ENCODE measurements at places on chromosomes 1 and 21.

DNA sequence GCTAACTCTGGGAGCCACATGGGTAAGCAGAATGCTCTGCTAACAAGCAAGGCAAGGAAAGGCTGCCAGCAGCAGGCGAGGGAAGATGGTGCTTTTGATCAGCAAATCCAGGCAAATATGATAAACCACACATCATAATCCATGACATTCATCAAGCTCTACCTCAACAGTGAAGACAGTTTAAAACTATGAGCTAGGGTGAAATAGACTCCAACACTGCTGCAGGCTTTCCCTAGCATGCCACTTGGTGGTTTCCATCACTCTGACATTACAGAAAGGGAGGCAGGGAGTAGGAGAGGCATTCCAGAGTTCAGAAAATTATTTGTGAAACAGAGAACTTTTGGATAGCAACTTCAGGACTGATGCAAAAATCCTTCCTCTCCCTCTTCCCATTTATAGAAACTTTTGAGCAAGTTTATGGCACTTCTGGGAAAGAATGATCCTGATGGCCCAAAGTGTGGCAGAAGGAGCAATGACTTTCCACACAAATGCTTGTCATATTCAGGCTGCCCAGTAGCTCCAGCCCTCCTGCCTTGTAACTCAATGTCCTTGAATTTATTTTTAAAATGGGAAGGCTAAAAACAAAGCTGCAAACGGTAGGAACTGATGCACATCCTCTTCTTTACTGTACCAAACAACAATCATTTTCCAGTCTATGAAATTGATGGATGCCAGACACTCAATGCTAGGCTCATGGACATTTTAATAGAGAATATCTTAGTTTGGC lies 70.8 kb downstream of the SMYD2 start:
- DNase-seq: no peak

DNA sequence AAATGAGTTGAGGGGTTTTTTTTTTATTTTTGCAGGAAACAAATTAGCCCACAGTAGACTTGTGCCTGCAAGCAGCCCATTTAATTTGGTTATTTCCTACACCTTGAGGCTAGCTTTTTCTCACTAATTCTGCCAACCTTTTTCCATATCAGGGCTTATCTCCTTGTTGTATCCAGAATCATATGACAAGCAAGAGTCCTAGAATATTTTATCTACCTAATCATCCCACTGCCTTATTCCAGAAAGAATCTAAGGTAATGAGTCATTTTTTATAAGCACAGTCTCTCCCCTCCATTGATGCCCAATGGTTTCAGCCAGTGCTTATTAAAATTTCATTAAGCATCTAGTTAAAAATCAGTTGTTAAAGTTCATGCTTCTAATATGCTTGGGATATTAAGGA lies 324.1 kb downstream of the BARHL2 start:
- no peak for DNase-seq

- DNase-seq: no peak
Measured at GRCh38 chr1:67393737-67394136, 36.5 kb downstream of the SERBP1 start.

GRCh38 chr1:115060501-115060900 lies 28.8 kb downstream of the TSPAN2 start:
- DNase-seq: no peak

GRCh38 chr1:42971841-42972291 lies 13.2 kb upstream of the SLC2A1 start:
- no peak for DNase-seq

DNA sequence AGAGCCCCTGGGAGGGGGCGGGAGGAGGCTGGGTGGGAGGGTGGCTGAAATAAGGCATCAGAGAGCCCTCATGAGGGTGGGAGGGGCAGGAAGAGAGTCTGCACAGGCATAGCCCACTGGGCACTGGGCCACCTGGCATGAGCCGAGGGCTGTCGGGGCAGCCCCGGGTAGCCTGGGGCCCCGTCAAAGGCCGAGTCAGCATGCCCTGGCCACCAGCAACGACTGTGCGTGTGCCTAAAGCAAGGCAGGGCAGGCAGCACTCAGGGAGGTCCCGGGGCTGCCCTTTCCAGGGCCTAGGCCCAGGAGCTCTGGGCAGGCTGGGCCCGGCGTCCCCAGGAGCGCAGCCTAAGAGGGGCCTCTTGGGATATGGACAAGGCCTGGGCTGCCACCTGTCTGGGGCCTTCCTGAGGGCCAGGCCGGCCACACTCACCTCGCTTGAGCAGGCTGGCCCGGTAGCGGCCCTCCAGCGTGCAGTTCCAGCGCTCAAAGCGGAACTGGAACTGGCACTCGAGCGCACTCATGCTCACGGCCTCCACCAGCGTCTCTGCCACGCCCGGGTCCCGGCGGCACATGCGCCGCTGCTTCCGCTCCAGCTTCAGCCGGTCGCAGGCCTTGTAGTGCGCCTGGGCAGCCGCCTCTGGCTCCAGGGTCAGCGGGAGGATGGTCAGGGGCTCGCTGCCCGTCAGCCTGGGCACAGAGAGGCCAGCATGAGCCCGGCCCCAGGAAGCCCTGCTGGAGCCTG lies 22.7 kb downstream of the WNT9A start:
- DNase-seq: no peak

DNA sequence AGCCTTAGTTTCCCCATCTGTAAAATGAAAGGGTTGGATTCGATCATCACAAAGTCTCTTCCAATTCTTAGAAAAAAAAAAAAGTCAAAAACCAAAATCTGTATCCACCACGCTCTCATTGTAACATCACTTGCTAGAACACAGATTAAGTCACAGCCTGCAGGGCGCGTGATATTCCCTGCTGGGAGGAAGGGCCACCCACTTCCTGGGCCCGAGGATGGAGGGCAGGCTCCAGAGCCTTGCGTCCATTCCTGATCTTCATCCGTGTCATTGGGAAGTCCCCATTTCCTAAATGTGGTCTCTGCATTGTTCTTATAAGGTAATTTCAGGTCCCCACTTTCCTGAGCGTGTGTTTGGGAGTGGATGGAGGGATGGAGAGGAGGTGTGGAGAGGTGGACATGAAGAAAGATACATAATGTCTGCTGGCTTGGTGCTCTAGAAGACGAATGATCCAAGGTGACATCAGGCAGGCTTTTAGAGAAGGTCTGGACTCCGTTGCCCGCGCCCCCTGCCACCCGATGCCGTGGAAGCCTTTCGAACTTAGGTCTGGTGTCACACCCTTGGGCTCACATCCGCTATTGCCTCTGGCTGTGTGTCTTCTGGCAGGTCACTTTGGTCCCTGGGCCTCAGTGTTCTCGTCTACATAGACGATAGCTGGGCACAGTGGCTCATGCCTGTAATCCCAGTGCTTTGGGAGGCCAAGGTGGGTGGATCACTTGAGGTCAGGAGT lies 56.1 kb downstream of the ATP5PO start:
- DNase-seq: no peak

DNA sequence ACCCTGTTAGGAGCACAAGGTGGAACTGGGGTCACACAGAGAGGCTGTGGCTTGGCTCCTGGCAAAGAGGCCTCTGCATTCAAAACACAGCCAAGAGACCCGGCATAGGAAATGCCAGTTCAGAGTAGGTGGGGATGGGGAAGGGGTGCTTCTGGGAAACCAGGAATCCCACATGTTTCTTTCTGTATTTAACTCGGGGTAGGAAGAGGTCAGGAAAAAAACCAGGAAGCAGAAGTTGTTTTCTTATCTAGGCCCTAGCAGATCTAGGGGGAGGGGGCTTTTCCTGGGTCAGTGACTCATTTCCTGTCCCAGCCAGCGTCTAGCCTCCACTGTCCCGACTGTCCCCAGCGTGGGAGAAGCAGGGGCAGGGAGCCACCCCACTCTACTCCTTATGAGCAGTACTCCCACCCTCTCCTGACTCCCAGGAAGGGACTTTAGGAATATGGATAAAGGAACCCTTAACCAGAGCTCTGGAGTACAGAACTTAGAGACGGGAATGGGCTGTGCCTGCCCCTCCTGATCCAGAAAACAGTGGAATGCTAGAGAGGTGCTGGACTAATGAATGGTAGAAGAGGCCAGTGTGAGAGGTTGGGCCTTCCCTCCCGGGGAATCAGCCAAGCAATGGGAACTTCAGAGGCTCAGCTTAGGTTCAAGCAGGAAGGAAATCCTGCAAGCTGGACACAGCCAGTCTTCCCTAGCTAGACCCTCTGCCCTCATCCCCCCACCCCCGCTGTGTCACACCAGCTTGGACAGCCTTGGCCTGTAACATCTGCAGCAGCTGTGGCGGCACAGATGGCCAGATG lies 5.7 kb downstream of the FHL3 start:
- no peak for DNase-seq

- no peak for DNase-seq
Measured at GRCh38 chr1:111891566-111891965, 97.9 kb downstream of the KCND3 start.

DNA sequence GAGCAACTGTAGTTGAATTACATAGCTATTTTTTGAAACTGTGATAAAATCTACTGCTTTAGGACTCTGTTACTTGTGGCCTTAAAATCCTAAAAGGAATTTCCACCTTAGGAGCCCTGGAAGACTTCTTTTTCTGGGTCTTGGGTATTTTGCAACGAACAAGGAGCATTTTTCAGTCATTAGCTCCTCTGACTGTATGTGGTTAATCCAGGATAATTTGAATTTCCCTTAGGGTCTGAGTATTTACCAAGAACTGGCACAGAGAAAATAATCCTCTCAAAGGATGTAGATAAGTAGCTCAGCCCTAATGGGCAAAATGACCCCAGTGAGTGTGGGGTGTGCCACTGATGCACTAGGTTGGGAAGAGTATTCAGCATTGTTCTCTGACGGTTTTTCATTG lies 170.4 kb downstream of the VAV3 start:
- no peak for DNase-seq

DNA sequence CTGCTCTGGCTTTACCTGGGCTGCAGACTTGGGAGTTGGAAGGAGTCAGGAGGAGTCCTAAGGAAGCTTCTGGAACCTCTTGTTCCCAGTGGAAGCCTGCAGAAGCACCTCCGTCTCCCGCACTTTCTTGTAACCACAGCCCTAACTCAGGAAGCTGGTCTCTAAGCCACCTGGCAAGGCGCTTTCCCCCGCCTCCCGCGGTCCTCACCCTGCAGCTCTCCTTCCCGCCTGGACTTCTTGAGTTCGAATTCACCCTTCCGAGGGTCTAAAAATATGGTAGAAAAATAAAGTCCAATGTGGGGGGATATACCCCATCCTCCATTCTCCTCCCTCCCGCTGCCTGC lies 15.1 kb downstream of the PAX7 start:
- no peak for DNase-seq

DNA sequence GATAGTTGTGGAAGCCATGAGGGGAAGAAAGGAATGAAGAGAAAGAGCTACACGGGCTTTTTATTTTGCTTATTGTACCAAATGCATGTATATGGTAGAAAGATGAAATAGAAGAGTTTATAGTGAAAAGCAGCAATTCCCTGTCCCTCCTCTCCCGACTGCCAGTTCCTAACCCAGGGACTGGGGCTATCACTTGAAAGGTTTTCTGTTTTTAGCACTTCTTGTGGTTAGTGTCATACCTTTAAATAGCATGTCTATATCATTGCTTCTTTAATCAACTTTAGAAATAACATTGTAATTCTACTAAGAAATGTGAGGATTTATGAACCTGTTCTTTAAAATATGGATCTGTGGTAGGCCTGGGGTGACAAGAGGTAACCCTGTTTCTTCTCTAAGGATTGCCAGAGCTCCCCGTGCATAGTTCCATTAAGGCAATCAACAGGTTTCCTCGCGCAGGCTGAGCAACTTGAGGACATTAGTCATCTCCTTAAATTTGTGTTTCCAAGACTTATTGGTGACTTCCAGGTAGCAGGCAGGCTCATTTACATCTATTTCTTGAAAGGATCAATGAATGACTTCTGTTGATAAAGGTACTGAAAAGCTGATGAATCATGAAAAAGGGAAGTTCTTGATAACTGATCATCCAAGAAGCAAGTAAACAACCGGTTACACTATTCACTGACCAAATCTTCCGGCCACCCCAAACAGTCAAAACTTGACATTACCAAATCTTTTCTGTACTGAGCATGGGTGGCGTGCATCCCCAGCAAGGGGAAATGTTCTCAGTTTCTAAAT lies 37.8 kb upstream of the S1PR1 start:
- no peak for DNase-seq

DNA sequence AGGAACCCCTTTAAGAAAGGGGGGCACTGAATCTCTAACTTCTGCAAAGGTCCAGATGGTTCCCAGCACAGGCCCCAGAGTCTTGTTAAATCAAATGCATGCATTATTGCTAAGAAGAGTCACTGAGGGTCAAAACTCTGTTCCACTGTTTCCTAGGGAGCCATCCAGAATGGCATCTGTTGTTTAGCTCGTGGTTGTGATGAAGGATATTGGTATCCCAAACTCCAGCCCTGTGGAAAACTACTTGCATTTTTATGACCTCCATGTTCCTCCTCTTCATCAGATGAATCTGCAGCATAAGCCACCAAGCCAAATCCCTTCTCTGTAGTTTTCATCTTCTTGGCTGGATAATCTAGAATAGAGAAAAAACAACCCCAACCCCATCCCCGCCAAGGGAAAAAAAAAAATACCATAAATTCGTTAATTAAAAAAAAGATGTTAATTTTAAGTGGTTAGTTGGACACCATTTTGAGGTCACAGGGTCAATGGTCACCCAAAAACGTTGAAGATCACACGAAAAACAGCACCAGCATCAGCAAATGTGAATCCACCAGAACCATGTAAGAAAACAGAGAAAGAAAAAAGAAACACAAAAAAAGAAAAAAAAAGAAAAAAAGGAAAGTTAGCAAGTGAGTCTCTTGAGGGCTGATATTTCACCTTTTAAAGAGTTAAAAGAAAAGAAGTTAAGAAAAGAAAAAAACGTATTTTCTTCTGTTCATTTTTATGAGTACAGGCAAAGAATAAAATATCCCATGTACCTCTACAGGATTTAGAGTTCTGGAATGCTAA lies 3.0 kb upstream of the RIT1 start:
- no peak for DNase-seq

DNA sequence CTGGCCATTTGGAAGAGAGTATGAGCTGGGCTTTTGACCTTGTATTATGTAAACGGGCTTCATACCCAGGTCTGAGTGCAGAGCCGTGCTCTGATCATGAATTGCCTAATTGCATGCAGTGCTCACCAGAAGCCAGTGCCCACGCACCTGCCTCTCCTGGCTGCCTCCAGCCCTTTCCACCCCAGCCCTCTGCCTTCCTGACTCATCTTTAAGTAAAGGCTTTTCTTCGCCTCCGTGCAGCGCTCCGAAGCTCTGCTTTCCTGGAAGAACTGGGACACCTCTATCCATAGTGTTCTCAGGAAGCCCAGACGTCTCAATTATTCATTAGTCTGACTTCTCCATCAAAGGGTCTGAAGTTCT lies 413.7 kb downstream of the PTPRU start:
- DNase-seq: no peak

GRCh38 chr1:150760013-150760412 lies 5.6 kb downstream of the CTSS start:
- DNase-seq: no peak

GRCh38 chr1:206032380-206033140 lies 8.9 kb upstream of the CTSE start:
- DNase-seq: no peak

- no peak for DNase-seq
Measured at GRCh38 chr1:1433804-1434130, 1.7 kb upstream of the VWA1 start.

DNA sequence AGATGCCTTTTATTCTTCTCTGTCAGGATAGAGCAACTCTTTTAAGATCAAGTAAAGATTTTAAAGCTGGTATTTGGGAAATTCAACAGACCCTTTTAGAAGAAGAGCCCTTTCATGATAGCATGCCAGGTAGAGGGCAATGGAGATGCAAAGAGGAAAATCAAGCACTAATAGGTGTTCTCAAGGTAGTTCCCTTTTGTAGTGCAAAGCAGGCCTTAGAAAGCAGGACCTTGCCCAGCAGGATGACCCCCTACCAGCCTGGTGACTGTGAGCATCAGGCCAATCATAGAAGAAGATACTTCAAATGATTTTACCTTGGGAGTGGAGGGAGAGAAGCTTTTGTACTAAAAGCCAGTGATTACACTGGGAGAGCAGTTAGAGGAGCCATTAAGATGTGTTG lies 381.4 kb upstream of the ZRANB2 start:
- no peak for DNase-seq

All from esophagus squamous epithelium (tissue), 5 donors.